ENCODE measurements at places on chromosomes 3 and 15.

DNA sequence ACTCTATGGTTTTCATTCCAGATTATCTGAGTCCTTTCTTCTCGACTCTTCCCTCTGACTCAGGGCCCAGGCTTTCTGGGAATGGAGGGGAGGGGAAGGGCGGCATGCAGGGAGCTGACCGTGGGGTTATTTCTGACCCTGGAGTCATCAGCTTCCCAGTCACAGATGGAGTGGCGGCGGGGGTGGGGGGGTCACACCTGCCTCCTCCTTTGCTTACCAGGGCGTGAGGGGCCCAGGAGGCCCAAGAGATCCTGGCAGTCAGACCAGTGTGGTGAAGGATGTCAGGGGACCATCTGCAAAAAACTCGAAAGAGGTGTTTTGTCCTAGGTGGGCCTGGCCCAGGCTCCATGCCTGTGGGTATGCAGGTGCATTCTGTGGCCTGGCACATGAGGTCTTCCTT lies 996 bp upstream of the XIRP1 start:
- no peak for DNase-seq

DNA sequence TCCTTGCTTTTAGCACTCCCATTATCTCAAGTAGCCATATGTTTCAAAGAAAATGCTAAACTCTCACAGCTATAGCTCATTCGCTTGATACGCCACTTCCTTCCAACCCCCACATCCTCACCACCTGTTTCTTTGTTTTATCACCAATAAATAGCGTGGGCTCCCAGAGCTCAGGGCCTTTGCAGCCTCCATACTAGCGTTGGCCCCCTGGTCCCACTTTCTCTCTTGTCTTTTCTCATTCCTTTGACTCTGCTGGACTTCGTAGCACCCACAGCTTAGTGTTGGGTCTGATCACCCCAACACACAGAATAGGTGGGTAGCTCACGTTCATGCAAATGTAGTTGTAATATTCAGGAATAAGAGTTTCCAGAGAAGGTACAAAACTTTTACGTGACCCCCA lies 4.1 kb upstream of the GPD1L start:
- no peak for DNase-seq

- DNase-seq: no peak
Observed at GRCh38 chr15:47819158-47819557, 101.9 kb downstream of the SEMA6D start.

- DNase-seq: no peak
Observed at GRCh38 chr3:4343258-4343657, 40.1 kb downstream of the SETMAR start.

DNA sequence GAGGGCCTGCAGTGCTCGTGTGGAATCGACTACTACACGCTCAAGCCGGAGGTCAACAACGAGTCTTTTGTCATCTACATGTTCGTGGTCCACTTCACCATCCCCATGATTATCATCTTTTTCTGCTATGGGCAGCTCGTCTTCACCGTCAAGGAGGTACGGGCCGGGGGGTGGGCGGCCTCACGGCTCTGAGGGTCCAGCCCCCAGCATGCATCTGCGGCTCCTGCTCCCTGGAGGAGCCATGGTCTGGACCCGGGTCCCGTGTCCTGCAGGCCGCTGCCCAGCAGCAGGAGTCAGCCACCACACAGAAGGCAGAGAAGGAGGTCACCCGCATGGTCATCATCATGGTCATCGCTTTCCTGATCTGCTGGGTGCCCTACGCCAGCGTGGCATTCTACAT lies 3.8 kb downstream of the RHO start:
- no peak for DNase-seq

GRCh38 chr3:66822186-66823008 lies 175.7 kb upstream of the KBTBD8 start:
- DNase-seq: peak; percentile 80

DNA sequence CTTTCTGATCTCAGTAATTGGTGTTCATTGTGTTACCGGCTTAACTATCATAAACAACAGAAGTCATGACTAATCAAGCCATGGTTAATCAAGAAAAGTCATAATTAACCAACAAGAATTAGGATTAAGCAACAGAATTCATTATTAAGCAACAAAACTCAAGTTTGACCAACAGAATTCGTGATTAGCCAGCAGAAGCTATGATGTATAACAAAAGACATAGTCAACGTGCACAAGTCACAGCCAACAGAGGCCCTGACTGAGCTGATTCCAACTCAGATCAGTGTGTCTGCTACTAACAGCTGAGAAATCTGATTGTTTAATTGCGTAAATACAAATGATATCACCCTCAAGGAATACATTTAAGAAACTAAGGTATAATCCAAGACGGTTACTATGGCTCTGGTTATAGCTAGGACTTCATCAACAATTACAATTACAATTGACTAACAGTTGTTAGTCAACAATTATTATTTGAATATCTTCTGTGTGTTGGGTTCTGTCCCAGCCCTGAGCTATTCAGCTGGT lies 67.7 kb downstream of the RARB start:
- no peak for DNase-seq

- DNase-seq: peak; percentile 18
Observed at GRCh38 chr3:126349071-126349470, 8.1 kb downstream of the KLF15 start.

GRCh38 chr3:10356461-10356981 lies 35.6 kb upstream of the SEC13 start:
- DNase-seq: no peak

DNA sequence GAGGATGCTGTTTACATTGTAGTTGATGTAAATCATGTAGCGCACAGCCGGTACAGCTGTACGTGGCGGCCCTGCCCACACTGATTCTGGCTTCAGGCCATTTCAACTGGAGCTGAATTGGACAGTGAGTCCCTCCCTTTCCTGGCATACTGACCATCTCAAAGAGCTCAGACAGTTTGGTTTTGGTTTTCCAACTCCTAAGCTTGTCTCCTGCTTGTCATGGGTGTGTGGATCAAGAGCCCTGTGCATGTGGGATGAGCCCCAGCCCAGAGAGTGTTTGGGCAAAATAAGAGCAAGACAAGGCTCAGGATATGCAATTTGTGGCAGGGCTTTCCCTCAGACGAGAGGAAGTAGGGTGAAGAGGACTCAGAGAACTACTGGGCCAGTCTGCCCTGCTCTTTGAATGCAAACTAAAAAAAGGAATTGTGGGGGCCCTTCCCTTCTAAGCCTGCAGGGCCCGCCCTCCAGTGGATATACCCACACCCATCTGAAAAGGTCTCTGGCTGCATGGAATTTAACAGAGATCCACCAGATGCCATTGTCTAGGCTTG lies 13.3 kb downstream of the ITGA11 start:
- peak; percentile 83 for DNase-seq

GRCh38 chr15:52076889-52077781 lies 35.4 kb downstream of the BCL2L10 start:
- no peak for DNase-seq

GRCh38 chr3:9875448-9875847 lies 4.6 kb downstream of the CIDEC start:
- DNase-seq: no peak

GRCh38 chr15:29968895-29969561 lies 113.7 kb upstream of the GOLGA8J start:
- no peak for DNase-seq

DNA sequence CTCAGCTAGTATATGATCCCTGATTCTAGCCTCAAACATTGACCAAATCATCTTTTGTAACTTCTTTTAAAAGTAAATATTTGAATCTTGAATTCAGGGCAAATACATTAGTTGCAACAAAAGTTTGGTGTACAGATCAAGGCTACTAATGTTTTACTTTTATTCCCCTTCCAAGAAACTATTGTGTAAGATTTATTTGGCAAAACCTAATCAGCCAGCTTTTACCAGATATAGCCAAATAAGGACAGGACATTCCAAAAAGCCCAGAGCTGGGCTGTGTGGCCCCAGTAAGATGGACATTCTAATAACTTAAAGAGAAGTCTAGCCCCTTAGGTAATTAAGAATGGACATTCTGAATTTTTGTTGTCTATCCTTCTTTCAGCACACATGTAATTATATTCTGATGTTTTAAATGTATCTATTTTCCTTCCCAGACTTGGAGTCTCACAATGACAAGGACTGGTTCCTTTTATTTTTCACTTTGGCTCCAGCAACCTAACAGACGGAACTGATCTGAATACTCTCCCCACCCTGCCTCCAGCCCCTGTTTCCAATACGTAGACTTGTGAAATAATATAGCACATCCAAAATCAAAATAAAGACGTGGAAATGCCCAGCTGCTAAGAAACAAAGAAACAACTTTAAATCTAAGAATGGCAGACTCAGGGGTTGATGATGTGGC lies 48.1 kb downstream of the STARD5 start:
- DNase-seq: peak; percentile 51

DNA sequence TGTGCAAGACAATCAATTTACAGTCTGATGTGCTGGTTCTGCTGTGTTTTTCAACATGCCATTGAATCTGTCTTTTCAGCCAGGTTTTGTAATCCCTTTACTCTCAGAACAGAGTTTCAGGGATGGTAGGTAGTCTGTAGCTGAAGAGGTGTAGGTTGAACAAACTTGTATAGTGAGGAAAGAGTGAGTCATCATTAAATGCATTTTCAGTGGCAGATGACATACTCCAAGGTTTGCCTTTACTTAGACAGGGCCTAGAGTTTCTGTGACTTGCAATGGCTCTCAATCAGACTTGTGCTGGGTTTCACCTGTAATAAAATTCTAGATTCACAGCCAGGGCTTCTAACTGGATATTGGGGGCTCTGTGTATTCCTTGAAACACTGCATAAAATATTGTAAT lies 94.6 kb downstream of the CYP19A1 start:
- DNase-seq: no peak

DNA sequence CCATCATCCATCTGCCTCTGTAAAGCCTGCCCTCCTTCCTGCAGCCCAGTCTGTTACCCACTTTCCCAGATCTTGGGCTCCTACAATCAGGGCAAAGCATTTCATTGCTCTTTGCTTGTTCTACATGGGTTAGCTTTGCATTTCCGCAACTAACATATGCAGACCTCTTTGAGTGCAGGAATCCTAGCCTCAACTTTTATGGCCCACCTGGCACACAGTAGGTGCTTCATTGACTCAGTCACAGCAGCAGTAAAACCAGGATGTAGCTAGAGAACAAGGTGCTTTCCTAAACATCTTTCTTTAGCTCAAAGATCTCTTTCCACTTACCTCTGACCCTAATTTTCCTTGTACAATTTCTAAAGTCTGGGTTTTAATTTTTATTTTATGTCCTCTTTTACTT lies 3.5 kb downstream of the CD80 start:
- DNase-seq: no peak

DNA sequence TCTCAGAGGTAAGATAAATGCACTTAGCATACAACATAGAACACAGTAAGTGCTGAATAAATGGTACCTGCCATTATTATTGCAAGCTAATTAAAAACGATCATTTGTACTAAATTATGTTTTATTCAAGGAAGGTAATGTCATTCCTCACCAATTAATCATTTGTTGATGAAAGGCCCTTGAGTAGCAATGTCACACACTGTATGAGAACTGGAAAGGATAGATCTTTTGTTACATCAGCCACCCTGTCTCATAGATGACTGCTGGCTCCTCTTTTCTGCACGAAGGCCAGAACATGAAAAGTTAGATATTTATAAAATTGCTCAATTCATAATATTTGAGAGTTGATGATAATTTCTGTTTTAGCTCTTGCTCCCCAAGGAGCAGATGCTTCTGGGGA lies 415.4 kb downstream of the RBMS3 start:
- no peak for DNase-seq

DNA sequence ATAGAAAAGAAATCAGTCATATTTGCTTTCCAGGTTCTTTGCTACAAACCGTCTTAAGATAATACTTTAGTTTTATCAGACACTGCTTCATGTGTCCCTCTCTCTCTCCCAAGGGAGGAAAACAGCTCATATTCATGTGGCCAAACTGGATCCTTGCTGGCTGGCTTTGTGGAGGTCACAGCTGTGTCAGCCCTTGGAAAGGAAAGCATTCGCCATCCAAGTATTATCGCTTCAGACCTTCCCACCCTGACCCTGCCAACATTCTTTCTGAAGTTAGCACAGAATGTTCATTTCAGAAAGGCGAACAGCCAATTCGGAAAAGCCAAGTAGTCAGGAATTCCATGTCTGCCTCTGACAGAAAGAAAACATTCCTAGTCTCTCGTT lies 213.6 kb downstream of the FEZF2 start:
- DNase-seq: peak; percentile 76

DNA sequence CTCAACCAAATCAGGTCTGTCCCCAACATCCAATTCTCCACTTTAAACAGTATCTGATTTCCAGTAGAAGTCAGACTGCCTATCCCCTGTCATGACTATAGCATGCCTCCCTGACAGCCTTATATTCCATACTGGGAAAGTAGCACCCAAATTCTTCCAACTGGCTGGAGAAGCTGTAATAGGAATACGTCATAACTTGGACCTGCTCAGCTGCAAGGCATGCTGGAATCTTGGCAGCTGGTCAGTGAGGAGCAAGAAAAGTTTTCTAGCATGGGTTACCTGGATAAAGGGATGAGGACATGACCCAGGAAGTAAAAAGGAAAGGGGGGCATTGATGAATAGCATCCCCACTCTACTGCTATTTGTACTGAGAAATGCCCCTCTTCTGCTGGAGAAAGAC lies 8.9 kb downstream of the SEMA5B start:
- no peak for DNase-seq

- no peak for DNase-seq
Observed at GRCh38 chr3:12430086-12430485, 54.2 kb upstream of the TSEN2 start.

DNA sequence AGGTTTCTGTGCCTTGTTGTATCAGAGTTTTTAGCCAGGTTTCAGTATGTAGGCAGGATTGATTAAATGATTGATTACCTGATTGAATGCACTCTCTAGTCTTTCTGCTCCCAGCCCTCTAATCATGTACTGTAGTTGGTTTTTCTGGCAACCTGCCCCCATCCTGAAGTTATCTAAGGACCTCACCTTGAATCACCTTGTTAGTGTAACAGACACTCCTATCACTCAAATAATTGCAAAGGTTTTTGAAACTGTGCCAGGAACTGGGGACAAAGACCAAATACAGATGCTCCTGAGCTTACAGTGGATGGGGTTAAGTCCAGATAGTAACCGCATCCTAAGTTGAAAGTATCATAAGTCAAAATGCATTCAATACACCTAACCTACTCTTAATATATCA lies 141.5 kb upstream of the EIF1B start:
- DNase-seq: peak; percentile 58

- peak; percentile 62 for DNase-seq
Observed at GRCh38 chr3:27345493-27345892, 23.7 kb downstream of the NEK10 start.

GRCh38 chr3:95311272-95311671 lies 1248.4 kb downstream of the NSUN3 start:
- DNase-seq: no peak

DNA sequence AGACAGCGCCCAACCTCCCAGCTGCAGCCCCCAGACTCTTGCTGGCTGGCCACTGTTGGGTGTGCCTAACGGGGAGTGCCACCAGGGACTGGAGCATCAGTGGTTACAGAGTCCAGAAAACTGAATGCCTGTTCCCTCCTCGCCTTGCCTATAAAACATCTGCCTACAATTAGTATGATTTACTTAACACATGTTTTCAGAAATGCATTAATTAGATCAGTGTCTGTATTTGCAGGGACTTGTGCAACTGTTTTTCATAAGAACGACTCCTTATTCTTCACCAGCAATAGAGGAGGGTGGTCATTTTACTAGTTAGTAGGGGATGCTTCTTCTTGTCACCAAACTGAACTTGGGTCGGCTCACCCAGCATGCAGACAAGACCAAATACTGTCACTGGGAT lies 248.7 kb downstream of the GABRG3 start:
- DNase-seq: no peak

GRCh38 chr3:42547401-42547945 lies 34.3 kb downstream of the SEC22C start:
- DNase-seq: peak; percentile 82
